GM23338 (cell line): ENCODE measurements at places on chromosomes 6 and 20. TPM values are rescaled to one million over a fixed set of nuclear protein-coding genes. Genes with fewer than 3 reads are reported as not detected.

SNX21 gene
- total RNA-seq = 26.7 and 31.5 TPM in 2 replicates

HLA-DMA gene
- 3.5 and 5.2 TPM in 2 replicates for total RNA-seq

CTCFL gene
- 1.4 and 2.1 TPM in 2 replicates for total RNA-seq

SLC35D3 gene
- total RNA-seq = 0.59 and 1.5 TPM in 2 replicates

ZNF334 gene
- 15.2 and 19.1 TPM in 2 replicates for total RNA-seq

C20orf144 gene
- total RNA-seq = 0.66 TPM in 1 of 2 replicates, not detected in the other

SSR1 gene
- 70.2 and 96.8 TPM in 2 replicates for total RNA-seq

PBX2 gene
- total RNA-seq = 89.4 and 111 TPM in 2 replicates

ENPP3 gene
- not detected in 2 replicates for total RNA-seq

CRISP2 gene
- total RNA-seq = 0.50 and 0.63 TPM in 2 replicates

RHAG gene
- not detected in 2 replicates for total RNA-seq

ZSCAN16 gene
- 4.7 and 10.3 TPM in 2 replicates for total RNA-seq

RIMS4 gene
- total RNA-seq = 34.5 and 39.7 TPM in 2 replicates

BEND3 gene
- 30.5 and 33.7 TPM in 2 replicates for total RNA-seq

TMX4 gene
- total RNA-seq = 5.0 and 7.5 TPM in 2 replicates

GRCh38 chr20:31698803-31699718, 23.6 kb downstream of the BCL2L1 start:
- DNase-seq = no peak
- no peak overlapping the region for H3K4me3 ChIP-seq
- H3K27ac ChIP-seq = 0 out of 2 replicates have a peak overlapping the region, but pooled peaks have one; percentile 57

DNA sequence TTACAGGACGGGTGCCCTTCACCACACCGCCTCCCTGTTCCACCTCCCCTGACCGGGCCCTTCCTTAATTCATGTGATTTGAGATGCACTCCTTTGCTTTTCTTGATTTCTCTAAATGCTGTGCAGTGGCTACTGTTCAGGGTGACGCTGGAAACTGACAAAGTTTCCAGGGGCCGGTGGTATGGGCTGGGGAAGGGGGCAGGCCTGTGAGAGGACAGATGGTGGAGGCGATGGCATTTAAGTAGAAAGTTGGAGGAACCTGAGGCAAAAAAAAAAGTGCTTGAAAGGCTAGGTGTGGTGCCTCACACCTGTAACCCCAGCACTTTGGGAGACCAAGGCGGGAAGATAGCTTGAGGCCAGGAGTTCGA, 121.6 kb upstream of the RNF24 start:
- peaks cover 9% of the 10 kb centered on the region; the same call in 1 of the 2 replicates for H3K4me1 ChIP-seq
- no peak overlapping the region for H3K4me3 ChIP-seq
- no peaks in the 10 kb centered on the region for H3K27me3 ChIP-seq
- DNase-seq = no peak

DNA sequence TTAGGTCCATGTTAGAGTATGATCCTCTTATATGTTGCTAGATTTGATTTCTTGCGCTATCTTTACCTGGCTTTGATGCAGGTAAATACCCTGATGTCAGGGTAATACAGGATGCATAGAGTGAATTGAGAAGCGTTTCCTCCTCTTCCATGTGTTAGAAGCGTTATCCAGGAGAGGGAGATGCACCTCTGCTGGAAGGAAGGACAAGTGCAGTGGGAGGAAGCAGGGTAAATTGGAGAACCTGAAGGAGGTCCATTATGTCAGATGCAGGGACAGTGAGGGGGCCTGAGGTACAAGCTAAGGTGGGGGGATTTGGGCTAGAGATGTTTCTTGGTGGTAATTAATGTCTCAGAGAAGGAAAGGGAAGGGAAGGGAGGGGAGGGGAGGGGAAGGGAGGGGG, 7.7 kb downstream of the SHLD1 start:
- peak; percentile 56 for DNase-seq
- H3K36me3 ChIP-seq = no peaks in the 10 kb centered on the region

DNA sequence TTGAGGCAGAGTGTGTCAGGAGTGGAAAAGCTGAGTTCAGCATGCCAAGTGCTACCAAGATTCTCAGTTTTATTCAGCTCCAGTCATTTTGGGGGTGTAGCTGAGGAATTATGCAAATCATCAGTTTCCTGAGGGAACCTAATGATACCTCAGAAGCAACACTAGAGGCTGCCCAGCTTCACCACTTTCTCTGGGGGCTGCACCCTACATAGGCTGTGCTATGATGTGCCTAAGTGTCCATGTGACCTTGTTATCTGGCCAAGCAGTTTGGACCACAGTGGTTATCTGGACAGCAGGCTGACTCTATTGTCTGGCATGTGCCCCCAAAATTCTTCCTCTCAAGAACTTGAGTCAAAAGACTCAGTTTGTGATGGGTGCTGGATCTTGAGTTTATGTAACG, 374.6 kb upstream of the SYNCRIP start:
- no peaks in the 10 kb centered on the region for H3K27me3 ChIP-seq
- H3K36me3 ChIP-seq = no peaks in the 10 kb centered on the region
- H3K27ac ChIP-seq = no peak overlapping the region

DNA sequence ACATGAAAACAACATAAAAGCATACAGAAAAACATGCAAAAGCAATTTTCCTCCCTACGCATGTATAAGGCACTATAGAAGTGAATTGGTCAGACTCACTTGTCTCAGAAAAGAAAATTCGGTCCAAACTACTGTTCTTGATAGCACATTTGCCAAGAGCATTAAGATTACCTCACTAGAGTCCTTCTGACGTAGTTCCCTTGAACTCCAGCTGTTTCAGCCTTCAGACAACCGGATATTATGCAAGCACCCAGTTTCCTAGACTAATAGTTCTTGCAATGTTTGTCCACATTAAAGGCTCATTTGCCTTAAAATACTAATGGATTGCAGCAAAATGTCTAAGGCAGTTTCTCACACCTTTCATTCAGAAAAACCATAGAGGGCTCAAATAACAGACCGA, 2.5 kb upstream of the CASS4 start:
- peaks cover 11% of the 10 kb centered on the region for H3K36me3 ChIP-seq
- H3K27ac ChIP-seq = no peak overlapping the region
- no peaks in the 10 kb centered on the region for H3K27me3 ChIP-seq
- no peak overlapping the region for H3K4me3 ChIP-seq
- no peak for DNase-seq

DNA sequence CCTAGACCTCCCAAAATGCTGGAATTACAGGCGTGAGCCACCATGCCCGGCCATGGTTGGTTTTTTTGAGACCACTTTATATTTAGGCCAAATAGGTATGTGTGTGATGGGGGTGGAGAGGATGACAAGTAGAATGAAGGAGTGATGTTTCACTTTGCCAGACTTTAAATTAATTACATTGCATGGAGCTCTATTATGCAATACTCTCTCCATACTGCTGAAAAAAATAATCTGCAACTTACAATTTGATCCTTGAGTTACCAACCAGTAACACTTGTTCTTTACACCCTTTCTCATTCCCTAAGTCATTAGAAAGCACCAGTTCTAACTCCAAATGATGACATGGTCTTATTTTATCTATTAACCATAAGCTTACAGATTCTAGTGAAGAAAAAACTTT, 26.8 kb downstream of the GINM1 start:
- no peak for DNase-seq
- peaks cover 39% of the 10 kb centered on the region for H3K36me3 ChIP-seq
- no peaks in the 10 kb centered on the region for H3K27me3 ChIP-seq
- H3K27ac ChIP-seq = no peak overlapping the region

- DNase-seq = no peak
- no peaks in the 10 kb centered on the region for H3K36me3 ChIP-seq
- no peak overlapping the region for H3K27ac ChIP-seq
- no peaks in the 10 kb centered on the region for H3K27me3 ChIP-seq
These were observed 136.4 kb downstream of the GPR63 start for GRCh38 chr6:96700915-96701314.

GRCh38 chr6:79713701-79714322, 82.7 kb downstream of the SH3BGRL2 start:
- no peaks in the 10 kb centered on the region for H3K27me3 ChIP-seq
- H3K27ac ChIP-seq = no peak overlapping the region
- H3K4me3 ChIP-seq = no peak overlapping the region
- H3K4me1 ChIP-seq = peaks cover 11% of the 10 kb centered on the region; the same call in 1 of the 2 replicates
- H3K36me3 ChIP-seq = no peaks in the 10 kb centered on the region

- H3K27ac ChIP-seq = no peak overlapping the region
- no peaks in the 10 kb centered on the region for H3K36me3 ChIP-seq
- peak; percentile 66 for DNase-seq
These were observed 31.0 kb upstream of the EZR start for GRCh38 chr6:158849899-158850806.

GRCh38 chr20:17768271-17768670, 68.5 kb downstream of the BANF2 start:
- no peak overlapping the region for H3K27ac ChIP-seq
- H3K4me3 ChIP-seq = no peak overlapping the region
- H3K36me3 ChIP-seq = no peaks in the 10 kb centered on the region
- no peaks in the 10 kb centered on the region for H3K27me3 ChIP-seq

DNA sequence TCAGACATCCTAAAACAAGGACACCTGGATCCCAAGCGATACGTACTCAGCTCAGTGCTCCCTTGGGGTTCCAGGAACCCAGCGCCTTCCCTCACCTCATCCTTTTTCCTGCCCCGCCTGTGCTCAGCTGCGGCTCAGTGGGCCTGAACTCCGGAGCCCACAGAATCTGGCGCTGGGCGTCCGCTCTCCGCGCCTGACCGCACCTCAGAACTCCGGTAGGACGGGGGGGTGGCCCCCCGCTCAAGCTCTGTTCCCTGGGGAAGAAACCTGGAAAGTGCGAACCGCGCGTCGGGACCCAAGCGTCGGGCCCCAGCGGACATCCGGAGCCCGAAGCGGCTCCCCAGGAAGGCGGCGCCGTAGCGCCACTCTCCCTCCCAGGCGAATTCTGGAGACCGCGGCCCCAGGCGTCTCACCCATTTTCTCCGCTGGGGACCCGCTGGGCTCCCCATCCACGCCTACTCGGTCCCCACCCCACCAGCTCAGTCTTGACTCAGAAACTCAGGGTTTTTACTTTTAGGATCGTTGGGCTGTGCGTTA, 336 bp upstream of the LY6G5C start:
- peaks cover 7% of the 10 kb centered on the region for H3K4me1 ChIP-seq
- peak overlapping the region; percentile 75 for H3K4me3 ChIP-seq
- peaks cover 18% of the 10 kb centered on the region for H3K27me3 ChIP-seq
- DNase-seq = peak; percentile 81

- H3K27ac ChIP-seq = no peak overlapping the region
- H3K4me1 ChIP-seq = no peaks in the 10 kb centered on the region
- no peak for DNase-seq
- H3K27me3 ChIP-seq = no peaks in the 10 kb centered on the region
These were observed 116.4 kb downstream of the FLRT3 start for GRCh38 chr20:14220986-14221385.

DNA sequence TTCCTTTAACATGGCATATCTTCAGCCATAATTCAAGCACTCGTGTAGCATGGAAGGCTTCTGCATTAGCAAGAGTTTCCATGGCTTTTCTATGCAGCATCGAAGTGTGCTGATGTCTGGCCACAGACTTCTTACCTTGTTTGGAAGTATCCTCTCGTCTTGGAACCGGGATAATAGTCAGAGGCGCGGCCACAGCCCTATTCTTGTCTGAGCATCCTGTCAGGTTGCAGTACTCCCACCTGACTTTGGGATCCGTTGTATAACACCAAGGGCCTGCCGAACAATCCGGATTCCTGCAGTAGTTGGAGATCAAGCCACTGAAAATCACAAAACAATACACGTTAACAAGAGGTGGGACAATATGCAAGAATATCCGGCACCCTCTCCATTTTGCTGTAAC, 138.9 kb downstream of the SLC22A3 start:
- DNase-seq = no peak
- H3K36me3 ChIP-seq = no peaks in the 10 kb centered on the region
- no peak overlapping the region for H3K27ac ChIP-seq
- no peak overlapping the region for H3K4me3 ChIP-seq

- no peak for DNase-seq
- no peak overlapping the region for H3K4me3 ChIP-seq
- H3K27ac ChIP-seq = no peak overlapping the region
- no peaks in the 10 kb centered on the region for H3K36me3 ChIP-seq
These were observed 160.6 kb downstream of the HIVEP2 start for GRCh38 chr6:142784344-142784743.

DNA sequence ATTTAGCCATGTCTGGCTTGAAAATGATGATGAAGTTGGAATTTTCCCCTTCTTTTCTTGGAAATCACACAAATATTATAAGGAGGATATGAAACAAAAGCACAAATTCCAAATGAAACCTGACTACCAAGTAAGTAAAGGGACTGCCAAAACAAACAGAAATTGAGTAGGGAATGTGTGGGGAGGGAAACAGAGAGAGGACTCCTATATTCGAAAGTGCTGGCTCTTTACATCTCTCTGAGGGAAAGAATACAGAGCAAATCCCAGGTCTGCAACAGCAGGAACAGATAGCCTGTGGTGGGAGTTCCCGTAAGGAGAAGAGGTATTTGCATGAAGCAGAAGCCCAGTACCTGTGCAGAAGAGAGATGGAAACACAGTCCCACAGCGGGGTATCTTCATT, 583.7 kb downstream of the EPM2A start:
- no peak overlapping the region for H3K27ac ChIP-seq
- H3K27me3 ChIP-seq = no peaks in the 10 kb centered on the region
- no peak for DNase-seq
- no peak overlapping the region for H3K4me3 ChIP-seq

GRCh38 chr6:56593801-56594318, 48.8 kb downstream of the DST start:
- DNase-seq = no peak
- H3K36me3 ChIP-seq = peaks cover 45% of the 10 kb centered on the region
- no peaks in the 10 kb centered on the region for H3K4me1 ChIP-seq
- H3K4me3 ChIP-seq = no peak overlapping the region
- H3K27ac ChIP-seq = 0 out of 2 replicates have a peak overlapping the region, but pooled peaks have one; percentile 20

DNA sequence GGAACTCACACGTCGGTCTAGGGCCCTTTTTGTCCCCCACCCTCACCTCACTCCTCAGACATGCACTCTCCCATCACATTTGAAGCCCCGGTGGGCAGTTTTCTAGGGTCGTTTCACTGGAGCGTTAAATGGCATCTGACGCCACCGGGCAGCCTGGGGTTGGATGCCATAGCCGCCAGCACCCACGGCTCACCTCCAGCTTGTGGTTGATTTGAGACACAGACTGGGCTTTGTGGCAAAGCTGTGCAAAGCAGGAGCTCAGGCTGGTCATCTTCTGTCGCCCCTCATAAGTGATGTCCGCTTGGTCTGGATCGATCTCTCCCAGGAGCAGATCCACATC, 530 bp downstream of the GOPC start:
- peak overlapping the region; percentile 61 for H3K4me3 ChIP-seq
- peak; percentile 13 for DNase-seq
- H3K4me1 ChIP-seq = peaks cover 6% of the 10 kb centered on the region
- no peak overlapping the region for H3K27ac ChIP-seq

- H3K27me3 ChIP-seq = peaks cover 48% of the 10 kb centered on the region
- H3K27ac ChIP-seq = no peak overlapping the region
- no peak overlapping the region for H3K4me3 ChIP-seq
- H3K4me1 ChIP-seq = peaks cover 4% of the 10 kb centered on the region
These were observed 11.2 kb upstream of the SPAG4 start for GRCh38 chr20:35604449-35604747.

GRCh38 chr20:52975029-52975732, 3.0 kb downstream of the TSHZ2 start:
- peaks cover 9% of the 10 kb centered on the region for H3K4me1 ChIP-seq
- H3K4me3 ChIP-seq = no peak overlapping the region
- no peaks in the 10 kb centered on the region for H3K36me3 ChIP-seq
- no peak for DNase-seq
- H3K27me3 ChIP-seq = peaks cover 20% of the 10 kb centered on the region
